ENCODE measurements at places on chromosomes 11 and 22.
A peak's percentile ranks its signal among the peaks of the same experiment; 100 is the strongest.

DNA sequence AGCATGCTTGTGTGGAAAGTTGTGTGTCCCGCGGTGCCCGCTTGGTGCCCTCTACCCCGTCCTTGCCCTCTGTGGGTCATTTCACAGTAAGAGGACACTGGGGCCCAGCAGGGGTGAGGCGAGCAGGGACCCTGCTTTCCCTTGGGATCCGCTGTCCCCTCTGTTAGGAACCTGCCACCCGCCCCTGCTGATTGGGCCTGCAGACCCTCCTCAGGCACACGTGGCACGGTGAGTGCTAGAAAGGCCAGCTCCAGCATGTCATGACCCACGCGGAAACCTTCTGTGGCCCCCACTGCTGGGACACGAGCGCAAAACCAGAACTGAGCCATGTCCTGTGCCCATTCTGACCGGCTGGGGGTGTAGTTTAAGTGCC, 353.1 kb downstream of the TBC1D22A start:
- DNase-seq = no peak

DNA sequence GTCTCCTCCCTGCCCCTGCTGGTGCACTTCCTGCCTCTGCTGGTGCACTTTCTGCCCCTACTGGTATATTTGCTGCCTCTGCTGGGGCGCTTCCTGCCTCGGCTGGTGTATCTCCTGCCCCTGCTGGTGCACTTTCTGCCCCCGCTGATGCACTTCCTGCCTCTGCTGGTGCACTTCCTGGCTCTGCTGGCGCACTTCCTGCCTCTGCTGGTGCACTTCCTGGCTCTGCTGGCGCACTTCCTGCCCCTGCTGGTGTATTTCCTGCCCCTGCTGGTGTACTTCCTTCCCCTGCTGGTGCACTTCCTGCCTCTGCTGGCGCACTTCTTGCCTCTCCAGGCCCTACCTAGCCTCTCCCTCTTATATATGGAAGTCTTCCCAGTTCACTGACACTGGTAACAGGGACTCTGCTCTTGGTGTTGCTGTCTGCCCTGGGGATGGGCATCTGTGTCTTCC, 10.1 kb downstream of the MTFP1 start:
- peak; percentile 49 for DNase-seq

- DNase-seq = no peak
Observed at GRCh38 chr11:67613313-67613959, 6.7 kb downstream of the NDUFV1 start.

DNA sequence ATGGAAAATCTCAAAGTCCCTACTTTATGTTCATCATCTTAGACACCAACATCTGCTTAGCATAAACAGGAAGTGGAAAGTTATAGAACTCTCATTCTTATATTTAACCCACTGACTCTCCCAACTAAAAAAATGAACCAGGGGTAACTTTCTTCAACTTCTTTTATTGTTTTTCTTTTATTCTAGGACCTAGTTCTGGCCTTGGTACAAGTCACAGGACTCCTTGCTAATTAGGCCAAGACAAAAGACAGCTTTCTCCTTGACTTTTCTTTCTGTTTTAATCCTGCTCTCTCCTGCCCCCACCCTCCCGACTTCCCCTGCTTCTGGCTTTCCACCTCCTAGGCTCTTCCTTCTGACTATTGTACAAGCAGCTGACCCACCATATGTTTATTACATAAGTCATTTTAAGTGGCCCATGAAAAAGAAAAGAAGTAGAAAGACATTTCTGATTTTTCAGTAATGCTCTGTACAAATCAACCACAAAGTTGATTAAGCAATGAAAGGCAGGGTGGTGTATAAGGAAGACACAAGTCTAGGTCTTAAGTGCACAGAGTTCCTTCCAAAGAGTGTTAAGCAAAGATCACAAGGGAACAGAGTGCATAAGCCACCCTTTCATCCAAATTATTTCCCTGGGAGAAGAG, 18.3 kb downstream of the JAML start:
- no peak for DNase-seq

- DNase-seq = no peak
Observed at GRCh38 chr11:118136801-118137200, 15.8 kb downstream of the SCN4B start.

DNA sequence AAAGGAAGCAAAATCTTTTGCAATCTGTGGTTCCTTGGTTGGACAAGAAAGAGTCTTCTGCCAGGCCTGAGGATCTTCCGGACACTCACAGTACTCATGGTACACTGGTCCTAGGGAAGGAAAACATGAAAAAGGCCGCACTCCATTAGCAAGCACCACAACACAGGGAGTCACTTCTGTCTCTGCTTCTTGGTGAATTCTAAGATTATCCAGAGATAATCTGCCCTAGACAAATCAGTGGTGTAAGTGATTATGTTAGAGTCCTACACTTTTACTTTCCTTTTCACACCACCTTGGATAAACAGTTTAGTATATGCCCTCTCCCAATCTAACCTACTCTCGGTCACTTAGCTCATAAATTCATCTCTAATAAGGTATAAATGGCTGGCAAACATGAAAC, 11.9 kb downstream of the POGLUT3 start:
- no peak for DNase-seq

- no peak for DNase-seq
Observed at GRCh38 chr11:17948296-17948695, 64.6 kb downstream of the SERGEF start.

GRCh38 chr11:17528906-17529843, 15.0 kb downstream of the USH1C start:
- no peak for DNase-seq

DNA sequence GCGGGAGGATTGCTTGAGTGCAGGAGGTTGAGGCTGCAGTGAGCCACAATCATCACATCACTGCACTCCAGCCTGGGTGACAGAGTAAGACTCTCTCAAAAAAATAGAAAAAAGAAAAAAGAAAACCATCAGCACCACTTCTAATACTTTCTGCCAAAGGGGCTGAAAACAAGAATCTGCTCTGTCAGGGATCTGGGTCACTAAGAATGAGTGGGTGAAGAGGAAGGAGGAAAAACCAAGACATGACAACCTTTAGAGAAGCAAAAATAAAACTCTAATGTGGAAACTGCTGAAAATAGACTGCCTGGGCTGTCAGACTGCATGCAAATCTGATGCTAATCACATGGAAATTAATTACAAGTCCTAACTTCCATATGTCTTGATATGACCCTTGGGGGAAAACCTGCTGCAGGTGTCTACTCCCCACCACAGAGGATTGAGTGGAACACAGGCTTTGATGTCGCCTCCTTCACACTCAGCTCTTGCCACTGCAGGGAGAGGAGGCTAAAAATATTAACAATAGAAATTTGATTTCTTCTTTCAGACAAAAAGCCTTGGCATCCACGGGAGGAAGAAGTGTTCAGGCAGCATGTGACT, 62.5 kb upstream of the CRTAM start:
- no peak for DNase-seq

DNA sequence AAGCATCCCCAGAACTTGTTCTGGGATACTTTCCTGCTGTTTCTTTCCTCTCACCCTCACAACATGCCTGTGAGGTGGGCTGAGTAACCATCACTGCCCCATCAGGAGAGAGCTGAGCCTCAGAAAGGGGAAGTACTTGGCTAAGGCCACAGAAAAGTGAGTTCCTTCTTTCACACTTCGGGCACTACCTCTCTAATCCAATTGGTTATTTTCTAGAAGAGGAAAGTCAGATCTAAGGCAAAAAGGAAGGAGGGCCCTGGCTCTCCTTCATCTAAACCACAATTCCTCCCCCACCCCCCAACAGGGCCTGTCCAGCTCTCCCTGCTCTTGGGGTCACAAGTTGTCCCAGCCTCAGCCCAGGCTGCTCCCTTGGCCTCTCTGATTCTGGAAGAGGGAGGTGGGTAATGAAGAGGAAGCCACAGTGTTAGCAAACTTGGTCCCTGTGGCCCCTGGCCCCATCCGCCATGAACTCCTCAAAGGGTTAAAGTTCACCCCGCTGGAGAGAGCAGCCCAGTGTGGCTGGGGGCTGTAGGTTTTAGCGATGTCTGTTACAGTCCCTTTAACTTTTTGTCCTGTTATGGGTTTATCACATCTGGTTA, 34.0 kb downstream of the SLC22A12 start:
- peak; percentile 34 for DNase-seq

- DNase-seq = no peak
Observed at GRCh38 chr11:113538451-113539412, 63.5 kb upstream of the DRD2 start.

- no peak for DNase-seq
Observed at GRCh38 chr11:118569670-118570069, 2.5 kb upstream of the ARCN1 start.

DNA sequence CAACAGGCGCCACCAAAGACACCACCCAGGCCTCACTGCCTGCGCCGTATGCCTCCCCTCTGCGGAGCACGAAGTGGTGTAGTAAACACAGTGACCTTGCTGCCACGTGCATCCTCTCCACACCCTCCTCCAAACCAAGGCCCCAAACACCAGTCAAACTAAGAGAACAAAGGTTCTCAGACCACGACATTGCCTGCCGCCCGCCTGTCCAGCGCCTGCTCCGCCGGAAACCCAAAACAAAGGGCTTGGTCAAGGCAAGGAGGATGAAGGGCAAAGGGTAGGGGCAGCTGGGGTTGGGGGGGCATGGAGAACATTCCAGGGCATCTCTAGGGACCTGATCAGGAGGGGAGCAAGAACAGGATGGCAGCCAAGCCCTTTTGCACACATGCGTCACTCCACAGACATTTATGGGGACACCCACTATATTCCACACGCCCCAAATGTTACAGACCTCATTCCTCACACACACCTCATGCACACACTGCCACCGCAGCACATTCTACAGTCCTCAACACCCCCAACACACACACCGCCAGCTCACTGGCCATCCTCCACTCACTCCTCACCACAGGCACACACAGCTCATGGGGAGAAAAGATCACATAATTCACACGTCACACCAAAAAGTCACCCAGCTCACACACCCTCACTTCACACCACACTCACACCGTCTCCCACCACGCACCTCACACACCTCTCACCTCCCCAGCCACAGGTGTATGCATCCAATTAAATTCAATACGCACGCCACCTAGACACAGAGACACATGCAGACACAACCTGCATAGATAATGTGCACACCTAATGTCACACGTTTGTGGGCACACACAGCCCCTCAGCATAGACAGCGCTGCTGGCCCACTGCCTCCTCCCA, 34.5 kb downstream of the PDE2A start:
- DNase-seq = no peak

DNA sequence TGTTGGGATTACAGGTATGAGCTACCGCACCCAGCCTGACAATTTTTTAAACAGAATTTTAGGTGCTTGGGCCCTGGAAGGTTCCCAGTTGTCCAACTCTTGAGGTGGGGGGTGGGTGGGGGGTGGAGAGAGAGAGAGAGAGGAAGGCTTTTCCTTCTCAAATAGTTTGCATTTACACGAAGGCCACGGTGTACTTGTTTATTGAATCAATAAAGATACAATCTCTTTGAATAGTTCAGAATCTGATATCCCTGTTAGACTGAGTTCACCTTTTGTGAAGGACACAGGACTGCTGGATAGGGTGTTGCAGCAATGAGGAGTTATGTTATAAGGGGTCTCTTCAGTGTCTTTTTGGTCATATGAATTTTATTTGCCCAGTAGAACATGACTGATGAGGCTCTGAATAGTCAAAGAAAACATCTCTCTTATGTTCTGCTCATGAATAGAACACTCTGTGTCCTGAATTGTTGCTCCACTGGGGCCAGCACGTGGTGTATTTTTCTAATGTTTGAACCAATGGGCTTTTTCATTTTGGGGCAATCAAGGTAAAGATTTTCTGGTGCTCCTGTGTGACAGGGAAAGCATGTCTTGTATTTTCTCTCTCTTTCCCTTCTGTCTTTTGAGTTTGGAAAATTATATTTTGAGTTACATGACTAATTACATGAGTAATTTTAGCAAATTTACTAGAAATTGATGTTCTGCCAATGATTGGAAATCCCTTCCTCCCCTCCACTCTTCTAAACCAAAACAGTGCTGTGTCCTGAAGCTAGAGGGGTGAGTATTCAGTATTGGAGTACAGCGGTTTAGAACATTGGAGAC, 61.7 kb downstream of the PTPRJ start:
- no peak for DNase-seq

GRCh38 chr11:93059117-93059957, 89.9 kb downstream of the MTNR1B start:
- no peak for DNase-seq

GRCh38 chr22:24441406-24442351, 14.3 kb downstream of the ADORA2A start:
- DNase-seq = no peak

- DNase-seq = no peak
Observed at GRCh38 chr11:44816761-44817160, 90.0 kb downstream of the TSPAN18 start.

DNA sequence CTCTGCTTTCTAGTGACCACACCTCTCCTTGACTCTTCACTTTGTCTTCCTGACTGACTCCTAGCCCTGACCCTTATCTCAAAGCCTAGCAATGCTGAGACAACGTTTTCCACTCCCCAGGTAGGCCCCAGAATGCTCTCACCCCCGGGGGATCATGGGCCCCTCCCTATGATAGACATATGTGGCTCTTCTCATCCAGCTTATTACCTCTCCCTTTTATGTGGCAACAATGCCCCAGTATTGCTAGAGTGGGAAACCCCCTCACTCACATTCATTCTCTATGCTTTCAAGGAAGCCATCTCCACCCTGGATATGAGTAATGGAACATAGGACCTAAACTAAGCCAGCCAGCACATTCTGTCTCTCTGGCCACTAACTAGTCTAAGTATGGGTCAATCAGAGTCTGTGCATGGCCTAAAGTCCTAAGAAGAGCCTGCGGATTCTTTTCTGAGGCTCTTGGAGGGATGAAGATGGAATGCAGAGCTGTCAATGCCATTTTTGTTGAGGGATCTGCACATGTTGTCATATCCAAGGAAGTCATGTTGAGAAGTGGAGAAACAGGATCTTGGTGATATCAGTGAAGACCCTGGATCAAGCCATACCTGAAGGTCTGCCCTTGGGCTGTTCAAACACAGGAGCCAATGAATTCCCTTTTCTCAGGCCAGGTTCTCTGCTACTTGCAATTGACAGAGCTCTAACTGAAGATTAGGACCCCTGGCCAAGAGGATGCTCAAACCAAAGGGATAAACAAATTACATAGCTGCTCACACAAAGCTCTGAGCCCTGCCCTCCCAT, 79.8 kb upstream of the GRK3 start:
- DNase-seq = no peak

GRCh38 chr11:76155500-76156227, 50.6 kb downstream of the WNT11 start:
- DNase-seq = no peak

DNA sequence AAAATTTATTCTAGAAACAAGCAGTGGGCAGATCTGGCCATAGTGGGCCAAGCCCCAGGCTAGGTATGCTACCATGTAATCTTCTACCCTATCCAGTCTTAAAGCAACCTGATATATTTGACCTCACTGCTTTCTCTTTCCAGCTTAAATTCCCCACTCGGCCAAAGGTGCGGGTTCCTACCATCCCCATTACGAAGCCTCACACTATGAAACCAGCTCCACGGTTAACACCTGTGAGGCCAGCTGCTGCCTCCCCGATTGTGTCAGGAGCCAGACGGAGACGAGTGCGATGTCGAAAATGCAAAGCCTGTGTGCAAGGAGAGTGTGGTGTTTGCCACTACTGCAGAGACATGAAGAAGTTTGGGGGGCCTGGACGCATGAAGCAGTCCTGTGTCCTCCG, 21.2 kb upstream of the GRK2 start:
- DNase-seq = no peak

- no peak for DNase-seq
Observed at GRCh38 chr11:121459413-121460017, 6.7 kb upstream of the SORL1-AS1 start.
